ENCODE measurements at places on chromosomes 6 and 20.
A peak's percentile ranks its signal among the peaks of the same experiment; 100 is the strongest.

- no peak for DNase-seq
These were observed 18.1 kb downstream of the BPI start for GRCh38 chr20:38321959-38322598.

DNA sequence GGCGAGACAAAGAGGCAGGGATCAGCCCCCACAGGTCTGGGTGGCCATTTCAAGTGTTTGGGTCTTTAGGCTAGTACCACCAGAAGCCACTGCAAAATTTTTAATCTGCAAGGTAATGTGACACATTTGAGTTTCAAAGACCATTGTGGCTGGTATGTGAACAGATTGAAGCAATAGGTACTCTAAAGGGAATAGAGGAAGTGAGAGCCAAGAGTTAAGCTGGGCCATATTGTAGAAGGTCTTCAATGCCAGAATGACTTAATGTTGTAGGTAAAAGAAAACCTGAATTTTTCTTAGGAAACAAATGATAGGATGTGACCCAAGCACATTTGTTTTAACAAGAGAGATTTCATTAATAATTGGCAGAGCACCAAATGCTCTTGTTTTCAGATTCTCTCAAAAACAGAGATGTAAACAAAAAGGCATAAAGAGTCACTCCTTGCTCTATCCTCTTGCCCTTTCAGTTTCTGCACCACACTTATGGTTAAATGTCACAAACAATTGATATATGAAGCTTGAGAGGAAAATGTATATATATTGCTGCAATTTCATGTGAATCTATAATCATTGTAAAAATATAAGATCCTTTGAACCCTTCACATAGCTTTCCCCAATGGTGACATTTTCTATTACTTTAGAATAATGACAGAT lies 307.1 kb upstream of the PLN start:
- no peak for DNase-seq

- DNase-seq: no peak
These were observed 117.5 kb downstream of the SAMD5 start for GRCh38 chr6:147625946-147626345.

GRCh38 chr6:19603721-19604120 lies 233.4 kb upstream of the ID4 start:
- no peak for DNase-seq

- DNase-seq: no peak
These were observed 5.7 kb downstream of the ARHGAP40 start for GRCh38 chr20:38607351-38607750.

DNA sequence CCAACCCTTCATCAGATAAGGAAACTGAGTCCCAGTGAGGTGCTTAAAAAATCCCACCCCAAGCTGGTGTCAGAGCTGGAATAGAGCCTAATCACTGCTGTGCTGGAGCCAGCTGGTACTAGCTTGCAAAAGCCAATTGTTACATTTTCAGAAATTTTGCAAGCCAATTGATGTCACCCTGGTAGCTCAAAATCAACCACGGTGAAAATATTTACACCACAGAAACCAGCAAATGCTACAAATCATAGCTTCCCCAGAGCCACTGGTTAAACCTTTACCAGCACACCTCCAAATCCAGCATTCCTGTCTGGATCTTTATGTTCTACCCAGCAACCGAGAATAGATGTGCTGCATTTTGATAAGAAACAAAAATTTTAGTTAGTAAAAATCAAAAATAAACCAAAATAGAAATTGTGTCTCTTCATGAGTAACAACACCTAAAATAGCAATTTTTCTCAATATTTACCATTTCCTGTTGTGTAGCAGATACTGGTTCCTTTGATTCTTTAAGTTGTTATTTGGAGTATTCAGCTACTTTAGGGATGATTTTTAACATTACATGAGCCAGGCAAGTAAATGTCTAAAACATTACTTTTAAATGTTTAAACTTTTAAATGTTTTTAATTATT lies 7.2 kb upstream of the LCA5 start:
- DNase-seq: no peak

DNA sequence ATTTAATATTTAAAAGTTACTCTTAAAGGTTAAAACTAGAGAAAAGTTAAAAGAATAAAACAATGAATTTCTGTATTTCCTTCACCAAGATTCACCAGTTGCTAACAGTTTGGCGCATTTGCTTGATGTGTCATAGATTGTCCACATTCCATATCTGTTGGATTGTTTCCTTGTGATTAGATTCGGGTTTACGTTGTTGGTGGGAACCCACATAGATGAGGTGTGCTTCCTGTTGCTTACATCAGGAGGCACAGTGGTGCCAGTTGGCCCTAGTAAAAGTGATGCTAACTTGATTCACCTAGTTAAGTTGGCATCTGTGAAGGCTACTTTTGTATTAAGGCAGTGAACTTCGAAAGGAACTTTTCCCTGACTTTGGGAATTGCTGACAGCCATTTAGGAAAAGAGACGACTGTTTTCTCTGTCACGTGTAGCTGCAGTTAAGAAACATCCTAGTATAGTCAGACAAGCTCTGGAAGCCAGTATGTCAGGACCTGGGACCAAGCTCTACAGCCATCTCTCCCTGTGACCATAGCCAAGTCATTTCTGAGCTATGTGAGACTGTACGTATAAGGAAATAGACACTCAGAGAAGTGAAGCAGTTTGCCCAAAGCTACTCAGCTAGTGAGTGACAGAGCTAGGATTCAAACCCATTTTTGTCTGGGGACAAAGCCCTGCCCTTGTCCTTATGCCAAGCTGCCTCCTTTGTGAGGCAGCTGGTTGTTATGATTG lies 49.0 kb downstream of the PPARD start:
- DNase-seq: no peak

GRCh38 chr6:142947714-142948480 lies 2.9 kb upstream of the HIVEP2 start:
- no peak for DNase-seq

DNA sequence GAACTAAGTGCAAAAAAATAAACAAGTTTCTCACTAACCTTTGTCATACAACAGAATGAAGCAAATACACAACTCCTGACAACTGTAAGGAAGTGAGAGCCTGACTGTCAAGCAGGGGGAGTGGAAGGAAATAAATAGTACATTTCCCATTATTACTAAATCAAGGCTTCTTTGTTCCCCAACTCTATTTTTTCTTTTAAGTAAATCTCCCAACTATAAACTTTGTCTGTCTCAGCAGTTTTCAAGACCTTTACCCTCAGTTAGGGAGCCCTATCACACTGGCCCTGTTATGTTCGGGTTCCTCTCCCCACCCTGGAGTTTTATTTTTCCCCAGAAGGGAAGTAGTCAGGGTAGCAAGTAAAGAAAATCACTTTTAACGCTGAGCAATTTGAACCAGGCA lies 24.1 kb upstream of the IPCEF1 start:
- no peak for DNase-seq

- no peak for DNase-seq
These were observed 582.6 kb upstream of the MMS22L start for GRCh38 chr6:97865612-97866011.

GRCh38 chr6:169971081-169971861 lies 219.8 kb downstream of the ERMARD start:
- no peak for DNase-seq

DNA sequence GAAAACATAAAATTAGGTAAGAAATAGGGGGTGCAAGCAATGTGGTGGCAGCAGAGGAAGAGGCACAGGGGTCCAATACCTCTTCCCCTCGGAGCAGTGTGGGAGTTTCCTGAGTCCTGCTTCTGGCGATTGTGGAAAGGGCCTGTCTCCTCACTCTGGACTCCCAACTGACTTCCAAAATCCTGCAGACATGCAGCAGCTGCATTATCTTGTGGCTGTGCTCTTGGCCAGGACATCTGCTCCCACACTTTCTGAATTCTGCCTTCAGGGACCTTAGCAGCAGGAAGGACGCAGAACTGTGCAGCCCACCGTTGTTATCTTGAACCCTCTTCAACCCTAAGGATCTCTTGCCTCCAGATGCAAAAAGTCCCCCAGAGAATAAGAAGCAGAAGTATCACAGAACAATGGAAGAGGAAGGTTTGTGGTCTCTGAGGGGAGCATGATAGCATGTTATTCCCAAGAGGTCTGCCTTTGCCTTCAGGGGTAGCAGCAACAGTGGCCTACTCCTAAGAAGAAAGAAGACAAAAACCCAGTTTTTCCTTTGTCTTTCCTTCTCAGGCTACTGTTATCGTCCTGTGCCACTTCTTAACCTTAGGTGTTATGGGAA lies 102.5 kb upstream of the EMILIN3 start:
- no peak for DNase-seq

DNA sequence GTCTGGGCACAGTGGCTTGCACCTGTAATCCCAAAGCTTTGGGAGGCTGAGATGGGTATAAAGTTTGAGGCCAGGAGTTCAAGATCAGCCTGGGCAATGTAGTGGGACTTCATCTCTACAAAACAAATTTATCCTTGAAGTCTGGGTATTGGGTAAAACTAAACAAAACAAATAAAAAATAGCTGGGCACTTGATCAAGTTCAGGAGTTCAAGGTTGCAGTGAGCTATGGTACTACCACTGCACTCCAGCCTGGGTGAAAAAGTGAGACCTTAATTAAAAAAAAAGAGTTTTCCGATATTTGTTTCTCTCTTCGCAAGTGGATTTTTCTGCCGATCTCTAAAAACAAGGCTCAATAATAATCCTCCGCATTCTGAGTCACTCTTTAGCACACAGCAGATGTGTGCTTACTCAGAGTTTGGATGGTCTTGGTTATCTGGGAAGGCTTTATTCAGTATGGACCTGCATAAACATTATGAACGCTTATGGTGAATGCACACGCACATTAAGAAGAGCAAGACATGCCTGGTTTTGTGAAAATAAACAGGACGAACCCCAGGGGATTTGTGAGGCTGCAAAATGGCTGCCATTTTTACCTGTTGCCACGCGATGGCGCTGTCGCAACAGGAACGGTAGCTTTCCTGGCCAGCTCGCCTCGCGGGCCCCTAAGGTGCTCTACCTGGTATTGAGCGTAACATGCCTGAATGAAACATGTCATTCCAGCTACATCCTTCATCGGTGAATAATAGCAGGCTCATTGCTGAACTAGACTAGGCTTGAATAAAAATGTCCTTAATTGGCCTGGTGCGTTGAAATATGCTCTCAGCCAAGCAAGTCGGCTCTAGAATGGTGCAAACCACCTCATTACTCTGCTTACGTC lies 6.0 kb downstream of the OPN5 start:
- DNase-seq: peak; percentile 30

GRCh38 chr6:166848979-166849748 lies 107.2 kb downstream of the RNASET2 start:
- DNase-seq: no peak
